Smooth muscle cell of the pulmonary artery (primary cell): ENCODE measurements at places on chromosomes 12 and 14. TPM values are rescaled to one million over a fixed set of nuclear protein-coding genes. Genes with fewer than 3 reads are reported as not detected.

The TSHR gene
- total RNA-seq, result under 0.01 TPM in 1 of 2 replicates, not detected in the other

The CLEC2A gene
- total RNA-seq, result not detected in 2 replicates

The DDX11 gene
- total RNA-seq, result 5.6 and 6.6 TPM in 2 replicates

The LRRC10 gene
- total RNA-seq, result not detected in 2 replicates

The DACT1 gene
- total RNA-seq, result 28.3 and 43.4 TPM in 2 replicates

The CIDEB gene
- 1.6 and 2.3 TPM in 2 replicates for total RNA-seq

The CMKLR1 gene
- total RNA-seq, result 2.9 and 5.4 TPM in 2 replicates
